ENCODE measurements at places on chromosomes 4 and X.

- DNase-seq: no peak
These were observed 97.9 kb downstream of the FRMPD4 start for GRCh38 chrX:12236156-12236555.

DNA sequence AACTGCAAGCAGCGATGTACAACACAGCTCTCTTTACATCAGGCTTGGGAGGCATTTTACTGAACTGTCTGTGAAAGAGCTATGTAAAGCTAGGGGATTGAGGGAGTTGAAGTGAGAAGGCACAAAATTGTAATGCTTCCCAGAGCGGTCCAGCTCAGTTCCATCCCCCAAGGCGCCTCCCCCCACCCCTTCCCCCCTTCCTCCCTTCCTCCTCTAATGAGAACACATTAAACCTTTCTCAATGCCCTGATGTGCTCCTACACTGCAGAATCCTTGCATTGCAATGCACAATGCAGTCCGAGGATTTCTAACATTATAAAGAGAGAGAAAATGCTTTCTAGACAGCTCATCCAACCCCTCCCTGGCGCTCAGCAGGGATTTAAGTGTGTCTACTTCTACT lies 73.9 kb downstream of the CXXC4 start:
- no peak for DNase-seq

- no peak for DNase-seq
These were observed 95.0 kb downstream of the CAMK2D start for GRCh38 chr4:113666386-113667114.

GRCh38 chrX:103066606-103067005 lies 2.6 kb upstream of the BEX1 start:
- no peak for DNase-seq

GRCh38 chr4:129326571-129327460 lies 230.9 kb downstream of the C4orf33 start:
- DNase-seq: no peak

DNA sequence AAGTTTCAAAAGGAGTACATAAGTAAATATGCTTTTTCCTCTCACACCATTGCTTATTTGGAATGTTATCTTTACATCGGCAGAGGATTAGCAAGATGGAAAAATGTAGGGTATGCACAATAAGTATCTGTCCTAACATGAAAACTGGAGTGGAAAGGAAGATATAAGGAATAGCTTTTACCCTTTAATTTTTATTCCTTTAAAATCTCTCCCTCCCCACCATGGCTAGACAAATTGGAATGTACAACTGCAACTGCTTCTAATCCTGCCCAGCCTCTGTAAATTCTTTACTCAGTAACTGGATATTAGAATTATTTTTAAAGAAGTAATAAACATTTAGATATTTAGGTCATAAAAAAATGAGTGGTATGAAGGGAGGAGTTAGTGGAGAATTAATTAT lies 171.5 kb downstream of the PCDH18 start:
- DNase-seq: no peak

DNA sequence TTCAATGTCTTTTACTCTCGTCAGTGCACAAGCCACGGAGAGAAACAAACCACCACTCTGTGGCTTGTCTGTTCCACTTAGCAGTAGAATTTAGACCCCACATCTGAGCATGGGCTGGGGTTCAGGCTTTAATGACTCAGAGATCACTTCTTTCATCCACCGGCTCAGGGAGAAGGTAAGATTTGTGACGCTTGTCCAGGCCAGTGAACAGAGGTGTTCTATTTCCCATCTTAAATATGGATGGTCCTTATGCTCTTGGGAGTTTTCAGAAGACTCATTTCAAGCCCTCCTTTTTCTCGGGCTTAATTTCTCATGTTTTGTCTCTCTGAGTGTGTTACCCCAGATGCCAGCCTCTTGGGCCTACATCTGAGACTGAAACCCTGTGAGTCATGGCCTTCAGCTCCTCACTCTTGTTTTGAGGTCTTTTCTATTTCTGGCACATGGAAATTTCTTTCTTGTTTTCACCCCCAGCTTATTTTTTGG lies 127.4 kb upstream of the SFRP2 start:
- no peak for DNase-seq

GRCh38 chrX:116281106-116281505 lies 110.6 kb downstream of the AGTR2 start:
- DNase-seq: no peak

- no peak for DNase-seq
These were observed 126.8 kb upstream of the UNC5C start for GRCh38 chr4:95675623-95676022.

DNA sequence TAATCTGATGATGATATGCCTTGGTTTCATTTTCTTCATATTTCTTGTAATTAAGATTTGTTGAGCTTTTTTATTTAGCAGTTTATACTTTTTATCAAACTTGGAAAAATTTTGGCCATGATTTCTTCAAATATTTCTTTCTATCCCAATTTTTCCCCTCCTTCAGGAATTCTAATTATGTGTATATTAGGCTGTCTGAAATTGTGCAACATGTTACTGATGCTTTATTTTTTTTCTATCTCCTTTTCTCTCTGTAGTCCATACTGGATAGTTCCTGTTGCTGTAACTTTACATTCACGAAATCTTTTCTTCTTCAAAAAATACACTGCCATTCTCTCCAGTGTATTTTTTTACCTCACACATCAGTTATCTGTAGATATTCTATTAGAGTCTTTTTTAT lies 10.8 kb downstream of the THAP6 start:
- no peak for DNase-seq

DNA sequence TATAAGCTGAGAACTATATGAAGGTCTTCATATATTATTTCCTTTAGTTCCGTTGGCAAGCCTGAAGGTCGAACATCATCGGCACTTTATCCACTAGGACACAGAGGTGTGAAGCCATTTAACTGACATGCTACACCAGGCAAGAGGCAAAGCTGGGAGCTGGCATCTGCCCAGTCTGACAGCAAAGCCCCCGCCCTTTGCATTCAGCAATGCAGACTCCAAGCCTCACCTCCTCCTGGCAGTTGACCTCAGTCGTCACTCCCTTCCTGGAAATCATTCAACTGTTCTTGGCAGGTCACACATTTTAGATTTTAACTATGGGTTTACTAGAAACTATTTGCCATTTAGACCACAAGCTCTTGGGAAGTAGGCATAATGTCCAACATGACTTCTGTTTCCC lies 135.8 kb upstream of the FRG1 start:
- no peak for DNase-seq

DNA sequence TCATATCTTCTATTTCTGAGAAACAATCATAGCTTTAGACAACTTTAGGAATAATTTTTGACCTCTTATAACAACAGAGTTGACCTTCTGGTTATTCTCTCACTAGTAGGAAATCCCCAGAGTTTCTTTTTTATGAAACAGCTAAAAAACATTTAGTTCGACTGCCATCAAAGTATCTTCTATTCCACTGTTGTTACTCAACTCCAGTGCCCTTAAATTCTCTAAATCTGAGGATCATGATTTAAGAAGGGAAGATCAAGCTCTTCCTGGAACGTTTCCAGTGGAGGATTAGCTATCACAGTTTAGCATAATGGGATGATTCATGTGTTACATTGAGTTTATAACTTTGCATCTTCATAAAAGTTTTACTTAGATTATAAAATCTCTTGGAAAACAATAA lies 134.9 kb upstream of the VEGFC start:
- DNase-seq: peak; percentile 49

- DNase-seq: no peak
These were observed 151.5 kb downstream of the PDLIM5 start for GRCh38 chr4:94603170-94603747.

- no peak for DNase-seq
These were observed 43.1 kb upstream of the MTM1 start for GRCh38 chrX:150525061-150525919.

GRCh38 chrX:97609938-97610337 lies 726.2 kb downstream of the RPA4 start:
- DNase-seq: no peak
